ENCODE measurements at places on chromosomes 5 and 9.

GRCh38 chr5:78633700-78634099 lies 14.9 kb downstream of the LHFPL2 start:
- DNase-seq, result no peak

GRCh38 chr9:31574006-31574765 lies 810.3 kb upstream of the ACO1 start:
- no peak for DNase-seq

DNA sequence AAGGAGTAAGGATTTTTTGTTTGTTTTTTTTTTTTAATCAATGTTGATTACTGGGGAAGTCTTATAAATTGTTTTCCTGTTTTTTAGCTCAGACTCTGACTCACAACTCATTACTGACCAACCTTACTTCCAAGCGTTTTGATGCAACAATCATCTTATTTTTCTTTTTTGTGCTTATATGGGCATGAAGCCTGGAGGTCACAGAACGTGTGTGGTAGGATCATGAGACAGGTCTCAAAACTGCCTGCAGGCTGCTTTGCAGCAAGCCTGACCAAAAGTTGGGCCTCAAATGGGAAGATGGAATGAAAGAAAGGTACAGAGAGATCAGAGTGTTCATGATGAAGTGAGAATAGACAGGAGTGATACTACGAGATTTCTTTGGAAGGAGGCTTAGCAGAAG lies 38.5 kb downstream of the SNCAIP start:
- no peak for DNase-seq

DNA sequence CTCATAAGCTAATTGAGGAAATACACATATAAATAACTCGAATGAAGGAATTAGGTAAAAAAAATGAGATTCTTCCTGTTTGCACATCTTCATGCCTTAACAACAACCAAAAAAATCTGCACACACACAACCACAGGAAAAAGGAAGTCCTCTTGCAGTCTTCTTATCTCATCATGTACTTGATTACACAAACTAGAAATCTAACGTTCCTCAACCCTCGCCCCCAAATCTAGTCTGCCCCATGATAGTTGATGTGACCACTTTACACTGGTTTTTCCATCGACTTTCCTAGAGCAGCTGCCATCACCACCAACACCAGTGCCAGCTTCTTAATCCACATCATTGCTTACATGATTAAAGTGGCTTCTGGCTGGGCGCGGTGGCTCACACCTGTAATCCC lies 31.2 kb upstream of the RNU6ATAC start:
- DNase-seq, result no peak

DNA sequence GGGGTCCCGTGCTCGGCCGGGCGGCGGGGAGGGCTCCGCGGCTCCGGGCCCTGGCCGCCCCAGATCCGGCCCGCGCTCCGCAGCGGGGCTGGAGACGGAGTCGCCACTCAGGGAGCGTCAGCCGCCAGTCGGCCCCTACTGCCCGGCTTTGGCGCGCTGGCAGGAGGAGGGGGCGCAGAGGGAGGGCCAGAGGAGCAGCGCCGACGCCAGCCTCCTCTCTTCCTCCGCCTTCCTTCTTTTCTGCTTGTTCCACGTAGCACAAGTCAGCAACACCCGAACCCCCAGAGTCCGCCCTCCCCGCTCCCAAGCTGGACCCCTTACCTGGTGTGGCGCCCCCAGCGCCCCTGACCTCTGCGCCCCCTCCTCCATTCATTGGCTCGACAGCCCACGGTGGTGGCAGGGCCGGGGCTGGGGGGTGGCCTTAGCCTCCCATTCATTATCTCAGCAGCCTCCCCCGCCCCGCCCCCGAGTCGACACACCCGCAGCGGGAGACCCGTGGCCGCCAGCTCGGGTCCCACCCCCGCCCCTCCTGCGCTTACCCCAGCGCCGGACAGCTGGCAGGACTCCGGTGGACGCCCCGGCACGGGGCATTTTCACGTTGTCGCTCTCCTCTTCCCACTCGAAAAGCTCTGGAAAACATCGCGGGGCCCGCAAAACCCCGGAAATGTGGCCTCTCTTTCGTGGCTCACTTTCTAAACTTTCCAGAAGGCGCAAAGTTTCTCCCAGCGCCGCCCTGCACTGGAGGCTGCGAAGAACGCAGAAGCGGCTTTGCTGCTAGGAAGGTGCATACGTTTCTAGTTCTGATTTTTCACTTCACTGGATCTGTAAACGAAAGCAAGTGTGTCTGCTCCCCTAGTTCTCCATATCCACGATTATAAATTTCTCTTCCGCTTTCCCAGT lies at the start of gene LPAR1:
LPAR1 (minus strand) TSS at position 140 of the 900 bp plus-strand sequence. CDS start 66,353 bp downstream, outside the sequence.
- no peak for DNase-seq

DNA sequence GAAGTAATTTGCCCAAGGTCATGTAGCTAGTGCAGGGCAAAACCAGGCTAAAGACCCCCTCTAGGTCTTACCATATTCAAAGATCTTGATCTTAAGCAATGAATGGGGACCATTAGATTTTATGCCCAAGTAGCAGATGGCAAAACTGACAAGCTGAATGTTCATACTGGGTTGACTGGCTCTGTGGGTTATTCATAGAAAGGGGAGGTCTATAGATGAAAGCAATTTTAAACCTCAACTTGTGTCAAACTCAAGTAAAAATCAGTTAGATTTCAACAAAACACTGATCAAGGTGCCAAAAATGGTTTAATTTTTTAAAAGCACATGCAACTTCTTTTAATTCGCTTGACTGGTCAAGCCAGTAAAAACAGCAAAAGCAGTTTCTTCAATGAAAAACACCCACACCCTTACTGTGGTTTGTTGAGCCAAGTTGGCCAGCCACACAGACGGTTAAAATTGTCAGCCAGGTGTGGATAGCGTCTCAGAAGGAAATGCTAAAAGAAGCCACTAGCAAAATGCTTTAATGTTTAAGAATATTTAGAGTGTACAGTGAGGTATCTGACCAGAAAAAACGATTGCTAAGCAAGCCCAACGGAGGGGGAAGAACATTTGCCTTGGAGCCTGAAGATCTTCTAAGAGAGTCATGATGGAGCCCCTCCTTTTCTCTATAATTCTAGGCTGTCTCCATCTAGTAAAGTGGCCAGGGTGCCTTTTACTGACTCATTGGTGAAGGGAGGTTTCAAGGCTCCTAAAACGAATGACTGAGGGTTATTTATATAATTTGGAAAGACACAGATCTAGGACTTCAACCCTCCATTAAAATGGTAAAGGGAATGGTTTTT lies 539.6 kb upstream of the CLINT1 start:
- DNase-seq, result no peak

DNA sequence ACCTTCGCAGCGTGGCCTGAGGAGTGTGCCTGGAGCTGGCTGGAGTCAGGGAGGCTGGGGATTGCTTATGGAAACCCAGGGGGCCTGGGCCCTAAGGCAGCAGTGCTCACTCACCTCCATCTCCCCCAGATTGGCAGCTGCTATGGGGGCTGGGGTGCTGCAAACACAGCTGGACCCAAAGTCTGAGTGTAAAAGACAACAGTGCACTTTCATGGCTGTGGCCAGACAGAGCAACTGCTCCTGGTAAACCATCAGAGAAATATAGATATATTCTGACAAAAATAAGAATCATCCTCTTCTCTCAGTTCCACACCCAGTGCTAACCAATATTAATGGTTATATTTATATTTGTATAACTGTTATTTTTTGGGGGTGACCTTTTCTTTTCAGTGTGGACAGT lies 123.9 kb downstream of the TENT4A start:
- DNase-seq, result no peak

DNA sequence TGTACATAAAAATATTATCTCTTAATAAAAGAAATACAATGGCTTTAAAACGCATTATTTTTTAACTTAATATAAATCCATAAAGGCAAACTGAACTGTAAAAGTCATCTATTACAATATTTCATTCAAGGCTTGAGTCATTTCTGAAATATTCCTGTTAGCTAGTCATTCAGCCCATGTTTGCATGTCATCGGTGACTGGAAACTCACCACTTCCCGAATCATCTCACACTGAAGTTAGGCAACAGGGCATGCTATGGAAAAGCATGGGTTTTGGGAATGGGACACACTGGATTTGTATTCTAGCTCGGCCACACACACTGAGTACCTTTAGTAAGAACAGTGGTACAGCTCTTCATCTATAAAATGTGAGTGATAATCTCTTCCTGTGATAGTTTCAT lies 691.1 kb upstream of the C9orf72 start:
- no peak for DNase-seq

DNA sequence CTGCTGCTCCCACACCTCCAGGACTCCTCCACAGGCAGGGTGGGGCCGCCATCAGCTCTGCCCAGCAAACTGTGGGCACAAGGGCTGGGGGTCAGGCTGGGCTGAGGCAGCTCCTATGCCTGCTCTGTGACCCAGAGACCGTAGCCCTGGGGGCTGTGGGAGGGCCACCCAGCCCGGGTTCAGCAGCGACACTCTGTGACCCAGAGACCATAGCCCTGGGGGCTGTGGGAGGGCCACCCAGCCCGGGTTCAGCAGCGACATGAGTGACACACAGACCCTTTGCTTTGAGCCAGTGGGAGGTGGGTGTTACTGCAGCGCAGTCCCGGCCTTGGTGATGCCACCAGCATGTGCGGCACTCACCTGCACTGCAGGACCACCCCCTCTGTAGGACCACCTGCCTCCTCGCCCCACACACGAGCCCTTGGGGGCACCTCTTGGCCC lies 118.9 kb upstream of the LPCAT1 start:
- no peak for DNase-seq

- DNase-seq, result no peak
Measured at GRCh38 chr5:87867281-87867680, 401.4 kb downstream of the TMEM161B start.

GRCh38 chr5:388266-389196 lies 54.4 kb upstream of the EXOC3 start:
- no peak for DNase-seq

- DNase-seq, result no peak
Measured at GRCh38 chr9:81116340-81117137, 572.8 kb downstream of the TLE1 start.

- DNase-seq, result no peak
Measured at GRCh38 chr9:32738501-32739172, 44.7 kb upstream of the TMEM215 start.
